ENCODE measurements at places on chromosomes 13 and 19.

GRCh38 chr19:56111601-56112312, 9.3 kb downstream of the ZNF787 start:
- no peak for DNase-seq

DNA sequence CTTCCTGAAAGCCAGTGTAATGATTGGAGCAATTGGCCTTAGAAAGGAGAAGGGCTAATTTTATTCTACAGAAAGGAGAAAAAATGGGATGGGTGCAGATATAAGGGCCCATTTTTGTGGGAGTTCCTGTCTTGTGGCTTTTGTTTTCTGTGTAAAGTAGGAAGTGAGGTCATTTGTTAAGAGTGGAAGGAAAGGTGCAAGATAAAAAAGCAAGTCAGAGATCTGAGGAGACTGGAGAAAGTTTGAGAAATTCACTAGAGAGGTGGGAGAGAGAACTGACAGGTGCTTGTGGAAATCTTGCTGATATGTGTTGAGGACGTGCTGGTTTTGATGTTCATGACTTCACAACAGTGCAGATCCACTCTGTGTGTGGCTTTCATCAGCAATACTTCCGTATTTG, 349.4 kb downstream of the DLEU7 start:
- no peak for DNase-seq

- no peak for DNase-seq
Measured at GRCh38 chr13:31477961-31478360, 261.4 kb upstream of the RXFP2 start.

GRCh38 chr13:112850273-112850672, 118.7 kb upstream of the MCF2L start:
- no peak for DNase-seq

DNA sequence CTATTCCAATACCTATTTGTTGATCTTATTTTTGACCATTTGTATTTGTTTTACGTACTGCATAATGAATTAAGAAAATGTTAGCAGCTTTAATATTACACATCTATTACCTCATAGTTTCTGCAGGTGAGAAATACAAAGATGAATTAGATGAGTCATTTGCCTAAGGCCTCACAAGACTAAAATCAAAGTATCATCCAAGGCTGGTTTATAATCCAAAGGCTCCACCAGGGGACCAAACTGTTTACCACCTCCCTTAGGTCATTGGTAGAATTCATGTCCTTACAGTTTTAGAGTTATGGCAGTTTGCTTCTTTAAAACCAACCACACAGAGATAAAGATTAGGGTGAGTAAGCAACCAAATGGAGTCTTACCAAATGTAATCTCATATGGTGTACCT, 848.1 kb downstream of the SLITRK6 start:
- DNase-seq, result no peak

DNA sequence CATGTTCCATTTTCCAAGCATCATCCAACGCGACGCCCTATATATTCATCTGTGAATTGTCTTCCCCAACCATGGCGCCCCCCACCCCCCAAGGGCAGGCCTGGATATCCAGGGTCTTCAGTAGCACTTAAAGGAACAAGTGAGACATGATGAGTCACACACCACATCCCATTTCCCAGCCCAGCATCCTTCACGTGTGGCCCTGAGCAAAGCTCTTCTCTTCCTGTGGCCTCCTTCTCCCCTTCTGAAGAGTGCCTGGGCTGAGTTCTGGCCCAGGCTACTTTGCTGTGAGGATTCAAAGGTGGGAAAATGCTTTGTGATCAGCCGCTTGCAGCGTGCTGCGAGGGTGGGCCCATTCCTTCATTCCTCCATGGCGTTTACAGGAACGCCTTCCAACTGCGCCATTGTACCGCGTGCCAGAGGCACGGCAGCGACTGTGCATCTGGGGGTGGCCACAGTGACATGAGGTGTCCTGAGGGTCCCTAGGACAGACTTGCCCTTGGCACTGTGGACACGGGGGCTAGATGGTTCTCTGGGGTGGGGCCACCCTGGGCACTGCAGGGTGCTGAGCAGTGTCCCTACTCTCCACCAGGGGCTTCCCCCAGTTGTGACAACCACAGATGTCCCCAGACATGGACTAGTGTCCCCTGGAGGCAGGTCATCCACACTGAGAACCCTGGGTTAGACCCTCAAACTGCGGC, 11.7 kb downstream of the PLIN4 start:
- DNase-seq, result no peak

GRCh38 chr13:59843040-59843439, 320.7 kb downstream of the DIAPH3 start:
- no peak for DNase-seq

DNA sequence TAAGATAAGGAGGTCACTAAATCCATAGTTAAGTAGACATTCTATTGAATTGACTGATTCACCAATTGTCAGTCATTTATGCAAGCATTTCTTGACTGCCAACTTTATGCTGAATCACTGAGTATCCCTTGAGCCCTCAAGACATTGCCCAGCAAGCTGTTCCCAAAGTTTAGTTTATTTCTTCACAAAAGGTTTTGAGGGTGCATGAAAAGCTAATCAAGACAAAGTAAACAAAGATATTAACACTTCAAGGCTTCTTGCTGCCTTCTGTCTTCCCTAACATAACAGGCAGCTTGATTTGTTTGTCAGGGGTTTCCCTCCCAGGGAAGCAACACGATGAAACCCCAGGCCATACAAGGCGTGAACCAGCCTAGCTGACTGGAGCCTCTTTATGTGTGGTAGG, 374.4 kb downstream of the SPRY2 start:
- DNase-seq, result no peak

- no peak for DNase-seq
Measured at GRCh38 chr13:24921881-24922280, 157.9 kb downstream of the RNF17 start.

DNA sequence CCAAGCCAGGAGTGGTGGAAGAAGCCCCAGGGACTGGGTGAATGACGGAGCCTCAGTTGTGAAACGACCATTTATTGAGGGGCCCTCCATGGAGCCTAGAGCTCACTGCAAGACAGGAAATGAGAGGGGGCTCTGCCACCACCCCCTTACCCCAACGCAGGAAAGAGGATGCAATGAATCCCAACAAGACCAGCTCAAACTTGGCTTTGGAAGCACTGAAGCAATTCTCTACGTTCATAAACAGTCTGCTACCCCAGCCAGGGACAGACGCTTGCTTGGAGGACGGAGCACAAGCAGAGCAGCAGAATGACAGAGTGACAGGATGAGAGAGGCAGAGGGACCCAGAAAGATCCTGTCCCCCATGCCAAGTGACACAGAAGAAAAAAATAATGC, 1.0 kb downstream of the PRKACA start:
- no peak for DNase-seq

DNA sequence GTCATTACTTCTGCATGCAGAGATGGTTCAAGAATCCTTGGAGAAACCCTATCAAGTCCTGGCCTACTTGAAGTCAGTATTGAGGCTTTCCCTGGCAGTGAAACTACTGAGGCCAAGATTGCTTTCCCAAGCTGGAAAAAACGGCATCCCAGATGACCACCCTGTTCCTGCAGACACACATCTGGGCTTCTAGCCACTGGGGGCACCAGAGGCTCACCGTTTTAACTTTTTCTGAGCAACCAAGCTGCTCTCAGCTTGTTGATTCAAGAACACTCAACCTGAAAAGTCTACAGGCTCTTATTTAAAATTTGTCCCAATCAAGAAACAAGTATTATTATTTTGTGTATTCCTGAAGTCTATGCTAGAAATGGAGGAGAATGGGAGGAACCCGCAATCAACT, 66.6 kb downstream of the SPRYD7 start:
- DNase-seq, result no peak

DNA sequence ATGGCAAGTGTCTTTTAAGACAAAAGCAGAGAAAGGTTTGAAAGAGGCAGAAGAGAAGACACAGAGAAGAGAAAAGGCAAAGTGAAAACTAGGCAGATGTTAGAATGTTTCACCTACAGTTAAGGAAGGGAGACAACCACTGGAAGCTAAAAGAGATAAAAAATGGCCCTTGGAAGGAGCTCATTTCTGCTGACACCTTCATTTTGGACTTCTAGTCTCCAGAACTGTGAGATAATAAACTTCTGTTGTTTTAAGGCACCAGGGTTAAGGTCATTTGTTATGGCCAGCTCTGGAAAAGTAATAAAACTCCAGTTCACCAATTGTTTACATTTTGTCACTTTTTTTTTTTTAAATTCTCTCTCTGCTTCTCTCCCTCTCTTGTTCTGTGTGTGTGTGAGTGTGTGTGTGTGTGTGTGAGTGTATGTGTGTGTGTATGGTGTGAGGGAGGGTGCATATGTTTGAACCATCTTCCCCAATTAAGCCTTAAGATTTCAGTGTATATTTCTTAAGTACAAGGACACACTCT, 374.6 kb downstream of the DACH1 start:
- no peak for DNase-seq

GRCh38 chr13:36526897-36527296, 94.6 kb downstream of the CCNA1 start:
- DNase-seq, result no peak

DNA sequence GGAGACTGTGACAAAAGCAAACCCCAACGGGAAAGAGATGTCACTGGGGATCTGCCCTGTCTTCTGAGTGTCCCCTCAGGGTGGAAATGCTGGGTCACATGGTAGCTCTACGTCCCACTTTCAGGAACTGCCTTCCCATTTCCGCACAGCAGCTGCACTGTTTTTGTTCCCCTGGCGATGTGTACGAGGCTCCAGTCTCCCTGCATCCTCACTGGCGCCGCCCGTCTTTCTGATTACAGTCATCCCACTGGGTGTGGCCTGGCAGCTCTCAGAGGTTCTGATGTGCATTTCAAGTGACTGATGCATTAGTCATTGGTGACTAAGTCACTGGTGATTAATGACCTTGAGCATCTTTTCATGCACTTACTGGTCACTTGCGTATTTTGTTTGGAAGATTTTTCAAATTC, 21.2 kb downstream of the PCID2 start:
- peak; percentile 29 for DNase-seq

DNA sequence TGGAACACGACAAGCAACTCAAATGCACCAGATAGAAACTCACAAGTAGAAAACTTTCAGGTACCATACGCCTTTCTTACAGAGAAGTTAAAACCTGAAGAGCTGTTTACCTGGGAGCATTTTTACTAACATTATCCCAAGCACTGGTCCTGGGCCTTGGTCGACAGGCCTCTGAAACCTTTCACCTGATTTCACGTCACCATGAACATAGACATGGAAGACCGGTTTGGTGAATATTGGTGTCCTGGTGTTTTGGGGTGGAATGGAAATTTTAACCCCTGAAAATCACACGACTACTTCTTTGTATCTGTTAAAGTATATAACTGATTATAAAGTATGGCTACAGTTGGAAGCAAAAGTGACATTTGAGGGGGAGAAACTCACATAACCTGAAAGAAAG, 176.6 kb upstream of the ARGLU1 start:
- DNase-seq, result no peak

GRCh38 chr19:10286803-10287737, at the start of gene ICAM4:
Gene ICAM4, plus strand, starts transcription at chr19:10286955. Its CDS starts 58 bp downstream, at chr19:10287013.
- DNase-seq, result no peak

DNA sequence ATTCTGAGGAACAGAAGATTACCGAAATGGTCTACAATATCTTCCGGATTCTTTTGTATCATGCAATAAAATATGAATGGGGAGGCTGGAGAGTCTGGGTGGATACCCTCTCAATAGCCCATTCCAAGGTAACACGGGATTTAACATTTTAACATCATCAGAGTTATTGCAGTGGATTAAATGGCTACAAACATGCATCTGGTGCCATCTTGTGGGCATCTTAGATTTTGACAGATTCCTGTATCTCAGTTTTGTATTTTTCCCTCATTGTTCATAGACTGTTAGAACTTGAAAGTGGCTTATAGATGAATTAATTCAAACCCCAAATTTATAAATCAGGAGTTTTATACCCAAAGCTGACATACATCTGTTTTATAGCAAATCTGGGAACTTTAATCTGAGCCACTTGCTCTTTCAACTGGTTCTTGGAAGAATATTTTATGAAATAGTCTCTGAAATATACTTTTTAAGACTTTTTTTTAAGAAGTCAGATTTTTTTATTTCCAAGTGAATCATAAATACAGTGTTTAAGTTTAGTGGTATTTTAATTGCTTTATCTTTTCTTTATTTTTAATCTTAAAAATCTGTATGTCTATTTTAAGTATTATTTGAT, 215.2 kb downstream of the NBEA start:
- DNase-seq, result no peak

- no peak for DNase-seq
Measured at GRCh38 chr13:98298599-98298998, 121.5 kb upstream of the RNF113B start.

DNA sequence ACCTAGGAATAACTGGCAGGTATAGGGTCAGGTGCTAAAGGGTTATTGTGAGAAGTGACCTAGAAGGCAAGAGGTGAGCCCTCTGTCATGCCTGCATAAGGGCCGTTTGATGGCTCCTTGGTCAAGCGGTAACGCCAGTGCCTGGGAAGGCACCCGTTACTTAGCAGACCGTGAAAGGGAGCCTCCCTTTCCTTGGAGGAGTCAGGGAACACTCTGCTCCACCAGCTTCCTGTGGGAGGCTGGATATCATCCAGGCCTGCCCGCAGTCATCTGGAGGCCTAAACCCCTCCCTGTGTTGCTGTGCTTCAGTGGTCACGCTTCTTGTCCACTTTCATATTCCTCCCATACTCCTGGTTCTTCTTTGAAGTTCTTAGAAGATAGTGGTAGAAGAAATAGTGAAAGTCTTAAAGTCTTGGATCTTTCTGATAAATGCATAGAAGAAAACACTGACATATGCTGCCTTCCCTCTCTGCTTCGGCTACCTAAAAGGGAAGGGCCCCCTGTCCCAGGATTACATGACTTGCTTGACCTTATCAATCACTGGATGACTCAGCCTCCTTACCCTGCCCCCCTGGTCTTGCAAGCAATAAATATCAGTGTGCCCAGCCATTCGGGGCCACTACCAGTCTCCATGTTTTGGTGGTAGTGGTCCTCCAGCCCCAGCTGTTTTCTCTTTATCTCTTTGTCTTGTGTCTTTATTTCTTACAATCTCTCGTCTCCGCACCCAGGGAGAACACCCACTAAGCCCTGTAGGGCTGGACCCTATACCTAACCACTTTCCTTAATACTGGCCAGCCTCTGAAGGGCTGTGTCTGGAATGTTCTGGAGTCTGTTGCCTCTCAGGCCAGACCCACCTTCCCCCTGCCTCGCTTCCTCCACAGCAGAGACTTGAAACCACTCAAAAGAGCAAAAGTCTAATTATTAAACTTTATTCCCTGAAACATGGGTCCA, 16.1 kb upstream of the ABCC4 start:
- no peak for DNase-seq

- no peak for DNase-seq
Measured at GRCh38 chr13:109497917-109498316, 288.5 kb downstream of the IRS2 start.

- DNase-seq, result no peak
Measured at GRCh38 chr13:91241221-91241933, 106.1 kb upstream of the MIR17HG start.

DNA sequence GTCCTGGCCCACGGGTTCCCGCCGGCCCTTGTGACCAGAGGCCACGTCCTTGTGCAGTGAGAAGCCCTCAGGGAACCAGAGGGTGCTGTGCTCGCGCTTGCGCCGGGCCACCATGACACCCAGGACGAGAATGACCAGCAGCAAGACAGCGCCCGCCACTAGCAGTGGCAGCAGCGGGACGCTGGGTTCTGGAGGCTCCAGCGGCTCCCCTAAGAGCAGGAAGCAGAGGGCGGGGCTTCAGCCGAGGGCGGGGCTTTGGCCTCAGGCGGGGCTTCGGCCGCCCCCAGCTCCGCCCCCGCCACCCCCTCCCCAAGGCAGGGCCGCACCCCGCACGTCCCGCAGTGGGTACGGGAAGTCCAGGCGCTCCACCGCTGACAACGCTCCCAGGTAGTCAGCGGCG, 30.4 kb downstream of the NOTCH3 start:
- no peak for DNase-seq
